CD4-positive, alpha-beta T cell treated with Interleukin-6 for 4 hours (primary cell): ENCODE measurements at places on chromosomes 3 and 15.

DNA sequence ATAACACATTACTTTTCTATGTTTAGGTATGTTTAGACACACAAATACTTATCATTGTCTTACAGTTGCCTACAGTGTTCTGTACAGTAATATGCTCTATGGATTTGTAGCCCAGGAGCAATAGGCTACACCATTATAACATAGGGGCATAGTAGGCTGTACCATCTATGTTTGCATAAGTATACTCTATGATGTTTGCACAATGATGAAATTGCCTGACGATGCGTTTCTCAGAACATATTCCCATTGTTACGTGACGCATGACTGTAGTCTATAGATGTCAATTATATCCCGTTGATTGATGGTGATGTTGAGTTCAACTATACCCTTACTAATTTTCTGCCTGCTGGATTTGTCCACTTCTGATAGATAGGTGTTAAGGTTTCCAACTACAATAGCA, 139.4 kb upstream of the PFN2 start:
- DNase-seq = no peak

DNA sequence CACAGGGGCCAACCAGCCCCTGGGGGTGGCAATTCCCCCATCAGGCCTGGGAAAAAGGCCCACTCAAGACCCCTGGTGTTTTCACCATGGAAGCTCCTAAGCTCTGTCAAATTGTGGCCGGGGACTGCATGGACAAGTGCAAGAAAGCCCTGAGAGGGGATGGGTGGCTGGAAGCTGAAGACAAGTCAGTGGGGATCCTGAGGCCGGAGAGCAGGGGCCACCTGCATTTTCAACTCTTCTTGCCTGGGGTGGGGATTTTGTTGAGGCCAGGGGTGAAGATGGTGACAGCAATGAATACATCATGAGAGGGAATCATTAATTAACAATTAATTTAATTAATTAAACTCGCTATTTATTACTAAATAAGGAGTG, 33.9 kb downstream of the FEM1B start:
- DNase-seq = no peak

GRCh38 chr15:38041576-38041975, 107.1 kb downstream of the TMCO5A start:
- DNase-seq = no peak

- no peak for DNase-seq
Measured at GRCh38 chr3:11195721-11196332, 41.5 kb downstream of the HRH1 start.

GRCh38 chr3:126421573-126422119, 26.9 kb downstream of the CFAP100 start:
- DNase-seq = no peak

DNA sequence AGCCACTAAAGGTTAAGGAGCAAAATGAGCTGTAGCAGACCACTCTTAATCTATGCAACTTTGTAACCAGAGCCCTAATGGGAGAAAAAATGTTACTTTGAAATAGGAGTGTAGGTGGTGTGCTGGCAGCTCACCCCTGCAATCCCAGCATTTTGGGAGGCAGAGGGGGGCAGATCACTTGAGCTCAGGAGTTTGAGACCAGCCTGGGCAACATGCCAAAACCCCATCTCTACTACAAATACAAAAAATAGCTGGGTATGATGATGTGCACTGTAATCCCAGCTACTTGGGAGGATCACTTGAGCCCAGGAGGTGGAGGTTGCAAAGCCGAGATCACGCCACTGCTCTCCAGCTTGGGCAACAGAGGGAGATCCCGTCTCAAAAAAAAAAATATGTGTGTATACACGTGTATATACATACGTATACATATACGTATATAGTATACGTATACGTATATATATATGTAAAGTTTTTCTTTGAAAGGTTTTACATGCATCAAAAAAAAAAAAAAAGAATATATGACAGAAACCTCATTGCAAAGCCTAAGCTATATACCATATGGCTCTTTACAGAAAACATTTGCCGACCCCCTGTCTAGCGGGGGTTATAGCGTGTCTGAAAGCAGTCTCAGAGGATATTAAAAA, 15.7 kb downstream of the CAPN7 start:
- no peak for DNase-seq

DNA sequence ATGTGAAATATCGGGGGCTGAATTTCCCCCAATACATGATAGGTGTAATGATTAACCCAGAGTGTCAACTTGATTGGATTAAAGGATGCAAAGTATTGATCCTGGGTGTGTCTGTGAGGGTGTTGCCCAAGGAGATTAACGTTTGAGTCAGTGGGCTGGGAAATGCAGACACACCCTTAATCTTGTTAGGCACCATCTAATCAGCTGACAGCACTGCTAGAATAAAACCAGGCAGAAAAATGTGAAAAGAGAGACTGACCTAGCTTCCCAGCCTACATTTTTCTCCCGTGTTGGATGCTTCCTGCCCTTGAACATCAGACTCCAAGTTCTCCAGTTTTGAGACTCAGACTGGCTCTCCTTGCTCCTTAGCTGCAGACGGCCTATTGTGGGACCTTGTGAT, 247.8 kb downstream of the OTOL1 start:
- no peak for DNase-seq

DNA sequence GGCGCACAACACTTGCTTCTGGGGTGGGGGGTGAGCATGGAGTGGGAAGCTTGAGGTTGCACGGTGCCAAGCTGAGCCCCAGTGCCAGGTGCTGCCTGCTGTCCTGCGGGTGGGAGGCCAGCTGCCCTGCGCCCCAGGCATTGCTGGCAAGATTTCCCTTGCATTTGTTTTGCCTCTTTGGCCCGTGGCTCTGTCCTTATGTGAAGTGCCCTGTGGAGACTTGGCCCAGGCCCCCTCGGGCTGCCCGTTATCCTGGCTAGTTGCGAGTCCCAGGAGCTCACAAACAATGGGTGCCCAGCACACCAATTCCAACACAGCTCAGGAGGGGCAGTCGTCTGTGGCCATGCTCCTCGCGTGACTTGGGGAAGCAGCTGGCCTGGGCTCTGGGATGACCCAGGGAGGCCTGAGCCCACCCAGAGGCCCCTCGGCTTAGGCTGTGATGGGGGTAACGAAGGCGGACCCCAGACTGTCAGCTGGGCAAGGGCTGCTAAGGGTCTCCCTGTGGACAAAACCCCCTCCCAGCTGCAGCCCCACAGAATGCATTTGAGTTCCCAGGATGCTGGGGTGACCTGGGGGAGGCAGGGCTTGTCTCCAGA, 5.9 kb downstream of the C3orf22 start:
- DNase-seq = no peak

- DNase-seq = no peak
Measured at GRCh38 chr3:60792249-60792852, 458.9 kb downstream of the FHIT start.

DNA sequence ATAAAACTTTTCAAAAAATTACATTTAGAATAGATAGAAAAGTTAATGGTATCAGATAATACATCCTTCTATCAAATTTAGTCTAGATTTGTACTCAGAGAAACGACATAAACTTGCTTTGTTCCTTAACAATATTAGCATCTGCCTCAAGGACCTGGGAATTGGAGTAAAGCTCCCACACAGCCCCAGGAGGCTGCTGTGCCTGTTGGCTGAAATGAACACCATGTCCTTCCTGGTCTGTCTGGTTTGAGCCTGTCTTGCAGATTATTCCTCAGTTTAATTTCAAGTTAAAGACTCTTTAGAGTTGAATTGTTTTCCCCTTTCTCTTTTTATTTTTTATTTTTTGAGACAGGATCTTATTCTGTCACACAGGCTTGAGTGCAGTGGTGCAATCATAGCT, 19.4 kb downstream of the GNB5 start:
- DNase-seq = no peak

- no peak for DNase-seq
Measured at GRCh38 chr3:179163503-179163902, 15.3 kb downstream of the PIK3CA start.

GRCh38 chr3:140540262-140540661, 137.6 kb upstream of the TRIM42 start:
- no peak for DNase-seq

DNA sequence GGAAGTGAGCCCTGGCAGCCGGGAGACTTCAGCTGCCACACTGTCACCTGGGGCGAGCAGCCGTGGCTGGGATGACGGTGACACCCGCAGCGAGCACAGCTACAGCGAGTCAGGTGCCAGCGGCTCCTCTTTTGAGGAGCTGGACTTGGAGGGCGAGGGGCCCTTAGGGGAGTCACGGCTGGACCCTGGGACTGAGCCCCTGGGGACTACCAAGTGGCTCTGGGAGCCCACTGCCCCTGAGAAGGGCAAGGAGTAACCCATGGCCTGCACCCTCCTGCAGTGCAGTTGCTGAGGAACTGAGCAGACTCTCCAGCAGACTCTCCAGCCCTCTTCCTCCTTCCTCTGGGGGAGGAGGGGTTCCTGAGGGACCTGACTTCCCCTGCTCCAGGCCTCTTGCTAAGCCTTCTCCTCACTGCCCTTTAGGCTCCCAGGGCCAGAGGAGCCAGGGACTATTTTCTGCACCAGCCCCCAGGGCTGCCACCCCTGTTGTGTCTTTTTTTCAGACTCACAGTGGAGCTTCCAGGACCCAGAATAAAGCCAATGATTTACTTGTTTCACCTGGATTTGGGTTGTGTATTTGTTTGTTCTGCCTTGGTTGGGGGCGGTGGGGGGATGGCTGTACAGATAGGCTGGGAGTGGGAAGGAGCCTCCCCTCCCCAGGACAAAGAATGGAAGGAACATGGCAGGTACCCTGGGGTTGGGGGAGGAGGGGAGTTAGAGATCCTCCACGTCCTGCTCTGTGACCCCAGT, 2.9 kb upstream of the GRM2 start:
- DNase-seq = no peak

- no peak for DNase-seq
Measured at GRCh38 chr3:16132190-16132589, 42.3 kb upstream of the GALNT15 start.

- no peak for DNase-seq
Measured at GRCh38 chr15:32905481-32905880, 187.7 kb downstream of the GREM1 start.

- DNase-seq = peak; percentile 3
Measured at GRCh38 chr15:86615816-86616215, 536.1 kb downstream of the AGBL1 start.

DNA sequence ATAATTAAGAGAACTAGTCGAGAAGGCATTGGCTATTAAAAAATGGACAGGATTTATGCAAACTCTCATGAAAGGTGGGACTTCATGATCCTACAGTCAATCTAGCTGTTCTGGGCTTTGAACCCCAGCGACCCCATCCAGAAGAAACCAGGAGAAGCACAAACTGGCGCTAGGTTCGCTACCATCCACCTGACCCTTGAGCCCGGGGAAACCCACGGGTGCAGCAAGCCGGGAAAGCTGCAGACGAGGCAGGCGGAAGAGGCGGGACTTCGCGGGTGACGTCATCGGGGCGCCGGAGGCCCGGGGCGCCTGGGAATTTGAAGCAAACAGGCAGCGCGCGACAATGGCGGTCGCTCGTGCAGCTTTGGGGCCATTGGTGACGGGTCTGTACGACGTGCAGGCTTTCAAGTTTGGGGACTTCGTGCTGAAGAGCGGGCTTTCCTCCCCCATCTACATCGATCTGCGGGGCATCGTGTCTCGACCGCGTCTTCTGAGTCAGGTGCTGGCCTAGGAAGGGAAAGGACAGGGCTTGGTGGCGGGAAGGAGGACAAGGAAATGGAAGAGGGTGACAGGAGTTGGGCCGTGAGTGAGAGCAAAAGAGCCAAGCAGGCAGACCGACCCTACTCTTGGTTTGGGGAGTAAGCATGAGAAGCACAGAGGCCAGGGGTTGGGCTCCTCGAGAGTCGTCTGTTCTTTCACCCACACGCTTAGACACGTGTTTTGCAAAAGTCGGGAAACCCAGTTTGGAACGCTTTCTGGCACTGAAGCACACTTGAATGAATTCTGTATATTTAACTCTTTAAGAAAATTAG, at the start of gene UMPS:
UMPS (plus strand) TSS at position 324 of the 812 bp plus-strand sequence; CDS start at position 344, 20 bp downstream.
- peak; percentile 94 for DNase-seq

DNA sequence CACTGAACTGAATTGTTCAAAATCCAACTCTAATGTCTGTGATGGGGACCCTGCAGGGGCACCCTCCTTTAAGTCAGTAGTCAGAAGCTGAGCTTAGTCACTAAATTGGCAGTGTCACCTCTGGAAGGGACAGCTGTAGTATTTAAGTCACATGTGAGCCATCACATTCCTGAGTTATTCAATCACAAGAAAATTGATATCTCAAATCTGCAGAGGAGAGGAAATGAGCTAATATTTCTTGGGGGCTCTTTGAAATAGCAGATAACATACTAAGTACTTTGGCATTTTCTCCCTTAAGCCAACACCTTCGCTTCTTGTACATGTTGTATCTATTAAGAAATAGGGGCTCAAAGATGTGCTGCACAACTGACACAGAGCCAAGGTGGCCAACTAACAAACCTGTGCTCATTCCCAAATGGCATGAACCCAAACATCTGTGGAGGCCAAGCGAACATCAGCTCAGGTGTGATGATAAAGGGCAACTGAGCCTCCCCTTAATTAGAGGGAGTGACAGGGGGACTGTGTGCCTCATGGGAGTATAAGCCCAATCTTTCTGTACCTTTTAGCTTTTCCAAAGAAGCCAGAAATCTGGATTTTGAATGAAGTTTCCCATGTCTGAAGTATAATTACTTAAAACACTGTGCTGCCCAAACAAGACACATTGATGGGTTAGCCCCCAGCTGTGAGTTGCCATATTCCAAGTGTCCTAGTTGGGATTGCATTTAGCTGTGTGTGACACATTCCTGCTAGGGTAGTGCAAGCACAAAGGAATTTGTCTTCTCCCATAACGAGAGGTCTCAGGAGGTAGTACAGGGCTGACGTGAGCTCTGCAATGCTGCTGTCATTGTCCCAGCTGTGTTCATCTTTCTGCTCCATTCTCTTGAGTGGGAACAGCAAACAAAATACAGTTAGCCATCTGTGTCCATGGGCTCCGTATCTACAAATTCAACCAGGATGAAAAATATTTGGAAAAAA, 63.3 kb downstream of the ABHD5 start:
- DNase-seq = no peak

DNA sequence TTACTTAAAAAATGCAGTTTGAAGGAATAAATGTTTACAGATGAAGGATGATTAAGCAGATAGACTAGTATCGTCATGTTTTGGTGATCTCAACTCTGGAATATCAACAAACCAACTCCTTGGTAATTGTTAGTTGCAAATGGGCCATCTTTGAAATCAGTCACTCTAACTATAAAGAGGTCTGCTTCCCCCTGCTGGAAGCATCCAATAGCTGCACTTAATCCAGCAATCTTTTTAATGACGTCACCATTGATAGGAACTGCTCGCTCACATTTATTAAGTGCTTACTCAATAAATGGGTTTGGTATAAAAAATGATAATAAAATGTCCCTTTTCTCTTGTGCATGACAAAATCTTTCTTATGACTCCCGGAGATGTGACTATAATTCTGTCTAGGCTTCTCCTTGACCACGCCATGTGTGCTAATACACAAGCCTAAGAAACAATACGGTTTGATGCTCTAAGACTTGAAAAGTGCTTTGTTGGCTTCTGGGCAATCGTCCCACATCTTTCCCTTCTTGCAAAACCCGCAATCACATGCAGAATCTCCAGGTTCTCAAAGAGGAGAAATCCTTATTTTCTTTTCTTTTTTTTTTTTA, 227.6 kb upstream of the POU1F1 start:
- DNase-seq = no peak

DNA sequence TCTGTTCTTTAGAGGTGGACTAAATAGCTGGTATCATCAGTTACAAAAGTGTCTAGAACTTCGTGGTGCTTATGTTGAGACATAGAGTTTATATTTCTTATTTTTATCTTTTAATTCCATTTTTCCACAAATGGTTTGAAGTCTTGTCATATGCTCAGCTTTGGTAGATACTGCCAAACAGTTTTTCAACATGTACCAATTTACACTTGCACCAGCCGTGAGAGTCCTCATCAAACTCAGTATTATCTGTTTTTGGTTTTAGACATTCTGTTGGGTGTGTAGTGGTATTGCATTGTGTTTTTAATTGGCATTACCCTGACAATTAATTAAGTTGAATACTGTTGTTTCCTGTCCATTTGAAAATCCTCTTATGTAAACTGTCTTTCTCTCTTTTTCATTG, 16.7 kb downstream of the ISLR2 start:
- DNase-seq = no peak
